ENCODE measurements at places on chromosomes 3 and 15. TPM values are rescaled to one million over a fixed set of nuclear protein-coding genes. Genes with fewer than 3 reads are reported as not detected.
A peak's percentile ranks its signal among the peaks of the same experiment; 100 is the strongest.

DNA sequence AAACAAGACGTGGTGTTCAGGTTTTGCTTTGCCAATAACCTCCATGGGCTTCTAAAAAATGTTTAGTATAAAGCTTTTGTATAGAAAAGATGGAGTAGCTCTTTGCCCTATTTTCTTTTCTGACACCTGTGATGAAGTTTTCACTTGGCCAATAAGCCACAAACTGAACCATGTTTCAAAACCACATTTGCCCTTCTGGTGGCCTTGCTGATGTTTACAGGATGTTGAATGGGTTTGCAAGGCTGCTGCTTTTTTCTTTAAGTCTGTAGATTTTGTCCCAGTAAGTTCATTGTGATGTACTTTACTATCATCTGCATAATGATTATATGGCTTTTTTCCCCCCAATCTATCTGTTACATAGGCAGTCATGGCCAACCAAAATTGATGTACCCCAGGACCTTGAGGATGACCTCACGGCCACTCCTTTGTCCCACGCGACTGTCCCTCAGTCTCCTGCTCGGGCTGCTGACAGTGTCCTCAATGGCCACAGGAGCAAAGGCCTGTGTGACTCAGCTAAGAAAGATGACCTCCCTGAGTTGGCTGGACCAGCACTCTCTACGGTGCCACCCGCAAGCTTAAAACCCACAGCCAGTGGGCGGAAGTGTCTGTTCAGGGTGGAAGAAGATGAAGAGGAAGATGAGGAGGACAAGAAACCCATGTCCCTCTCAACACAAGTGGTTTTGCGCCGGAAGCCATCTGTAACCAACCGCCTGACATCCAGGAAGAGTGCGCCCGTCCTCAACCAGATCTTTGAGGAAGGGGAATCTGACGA is 60.8 kb downstream of the SNRK start:
- H3K36me3 ChIP-seq, result peaks cover 66% of the 10 kb centered on the region
- no peak for DNase-seq
- H3K4me1 ChIP-seq, result peaks cover 2% of the 10 kb centered on the region
- H3K27me3 ChIP-seq, result no peaks in the 10 kb centered on the region
- H3K4me3 ChIP-seq, result no peak overlapping the region

GRCh38 chr3:28476764-28477163 is 128.1 kb upstream of the AZI2 start:
- no peaks in the 10 kb centered on the region for H3K27me3 ChIP-seq
- H3K27ac ChIP-seq, result no peak overlapping the region
- no peak for DNase-seq
- no peaks in the 10 kb centered on the region for H3K36me3 ChIP-seq
- no peaks in the 10 kb centered on the region for H3K4me1 ChIP-seq

DNA sequence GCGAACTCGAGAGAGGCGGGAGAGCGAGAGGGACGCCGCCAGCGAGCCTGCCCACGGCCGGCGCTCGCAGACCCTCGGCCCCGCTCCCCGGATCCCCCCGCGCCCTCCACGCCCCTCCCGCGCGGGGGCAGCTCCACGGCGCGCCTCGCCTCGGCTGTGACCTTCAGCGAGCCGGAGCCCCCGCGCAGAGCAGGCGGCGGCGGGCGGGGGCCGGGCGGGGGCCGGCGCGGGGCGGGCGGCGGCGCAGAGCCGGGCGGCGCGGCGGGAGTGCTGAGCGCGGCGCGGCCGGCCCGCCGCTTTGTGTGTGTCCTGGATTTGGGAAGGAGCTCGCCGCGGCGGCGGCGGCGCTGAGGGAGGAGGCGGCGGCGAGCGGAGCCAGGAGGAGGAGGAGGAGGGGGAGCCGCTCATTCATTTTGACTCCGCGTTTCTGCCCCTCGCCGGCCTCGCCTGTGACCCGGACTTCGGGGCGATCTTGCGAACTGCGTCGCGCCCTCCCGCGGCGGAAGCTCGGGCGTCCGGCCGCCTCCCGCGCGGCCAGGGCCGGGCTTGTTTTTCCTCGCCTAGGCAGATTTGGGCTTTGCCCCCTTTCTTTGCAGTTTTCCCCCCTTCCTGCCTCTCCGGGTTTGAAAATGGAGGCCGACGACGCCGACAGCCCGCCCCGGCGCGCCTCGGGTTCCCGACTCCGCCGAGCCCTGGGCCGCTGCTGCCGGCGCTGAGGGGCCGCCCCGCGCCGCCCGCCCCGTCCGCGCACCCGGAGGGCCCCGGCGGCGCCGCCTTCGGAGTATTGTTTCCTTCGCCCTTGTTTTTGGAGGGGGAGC is 524 bp downstream of the IGF1R start:
- H3K36me3 ChIP-seq, result no peaks in the 10 kb centered on the region
- H3K27ac ChIP-seq, result peak overlapping the region; percentile 90
- peak overlapping the region; percentile 87 for H3K4me3 ChIP-seq
- no peaks in the 10 kb centered on the region for H3K4me1 ChIP-seq
- H3K27me3 ChIP-seq, result no peaks in the 10 kb centered on the region

- no peak overlapping the region for H3K4me3 ChIP-seq
- no peak for DNase-seq
- H3K27me3 ChIP-seq, result no peaks in the 10 kb centered on the region
- H3K36me3 ChIP-seq, result no peaks in the 10 kb centered on the region
- no peak overlapping the region for H3K27ac ChIP-seq
These were observed 81.9 kb upstream of the PLXNA1 start for GRCh38 chr3:126900859-126901540.

DNA sequence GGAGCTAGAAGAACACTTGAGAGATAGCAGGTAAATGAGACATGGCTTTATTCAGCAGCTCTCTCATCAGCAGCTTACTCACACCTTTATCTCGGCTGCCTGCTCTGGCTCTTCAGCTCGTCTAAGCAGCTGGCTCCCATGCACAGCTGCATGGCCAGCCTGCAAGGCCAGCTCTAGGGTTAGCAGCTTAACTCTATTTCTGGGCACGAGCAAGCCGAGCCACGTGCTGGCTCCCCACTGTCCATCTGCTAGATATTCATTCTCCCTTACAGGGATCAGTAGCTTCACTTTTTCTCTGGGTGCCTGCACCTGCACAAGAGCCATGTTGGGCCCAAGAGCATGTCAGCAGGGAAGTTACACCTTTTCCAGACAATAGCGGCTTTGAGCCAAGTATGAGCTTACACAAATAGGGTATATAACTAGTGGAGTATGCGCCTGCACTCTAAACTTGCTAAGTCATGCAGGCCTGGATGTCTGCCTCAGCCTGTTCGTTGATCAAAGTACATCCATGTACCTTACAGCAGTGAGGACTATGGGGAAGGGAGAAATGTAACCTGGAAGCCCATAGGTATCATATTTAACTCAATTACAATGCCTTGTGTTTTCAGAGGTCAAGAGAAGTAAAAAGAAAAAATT is 174.9 kb upstream of the SNTN start:
- H3K36me3 ChIP-seq, result no peaks in the 10 kb centered on the region
- no peak for DNase-seq
- no peaks in the 10 kb centered on the region for H3K4me1 ChIP-seq
- no peaks in the 10 kb centered on the region for H3K27me3 ChIP-seq

DNA sequence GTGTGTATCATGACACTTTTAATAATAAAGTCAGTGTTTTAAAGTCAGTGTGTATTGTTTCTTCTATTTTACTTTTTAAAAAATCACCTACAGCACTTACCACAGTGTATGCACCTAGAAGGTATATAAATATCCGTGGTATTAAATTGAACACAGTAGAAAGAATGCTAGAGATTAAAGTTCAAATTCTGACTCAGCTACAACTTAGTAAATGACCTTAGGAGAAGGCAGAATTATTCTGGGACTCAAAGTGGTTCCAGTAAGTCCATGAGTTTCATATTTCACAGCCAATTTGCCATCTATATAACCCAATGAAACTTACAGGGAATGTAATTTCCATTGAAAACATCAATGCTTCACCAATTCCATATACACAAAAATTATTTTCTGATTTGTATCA is 52.7 kb upstream of the MAP4 start:
- H3K4me3 ChIP-seq, result no peak overlapping the region
- H3K4me1 ChIP-seq, result peaks cover 6% of the 10 kb centered on the region
- no peak for DNase-seq
- H3K36me3 ChIP-seq, result no peaks in the 10 kb centered on the region
- peak overlapping the region; percentile 18 for H3K27ac ChIP-seq

- H3K27ac ChIP-seq, result no peak overlapping the region
- no peak for DNase-seq
- H3K36me3 ChIP-seq, result no peaks in the 10 kb centered on the region
- no peaks in the 10 kb centered on the region for H3K27me3 ChIP-seq
- H3K4me1 ChIP-seq, result no peaks in the 10 kb centered on the region
These were observed 21.2 kb downstream of the GPR156 start for GRCh38 chr3:120263792-120264191.

ADAMTS7 gene
- total RNA-seq, result 3.1 TPM

GNAT1 gene
- total RNA-seq, result not detected

GRCh38 chr15:73584699-73585420 is 48.3 kb downstream of the NPTN start:
- no peak overlapping the region for H3K27ac ChIP-seq
- H3K36me3 ChIP-seq, result peaks cover 24% of the 10 kb centered on the region
- no peaks in the 10 kb centered on the region for H3K27me3 ChIP-seq
- no peak for DNase-seq
- H3K4me1 ChIP-seq, result no peaks in the 10 kb centered on the region

SENP8 gene
- 4.8 TPM for total RNA-seq

DNA sequence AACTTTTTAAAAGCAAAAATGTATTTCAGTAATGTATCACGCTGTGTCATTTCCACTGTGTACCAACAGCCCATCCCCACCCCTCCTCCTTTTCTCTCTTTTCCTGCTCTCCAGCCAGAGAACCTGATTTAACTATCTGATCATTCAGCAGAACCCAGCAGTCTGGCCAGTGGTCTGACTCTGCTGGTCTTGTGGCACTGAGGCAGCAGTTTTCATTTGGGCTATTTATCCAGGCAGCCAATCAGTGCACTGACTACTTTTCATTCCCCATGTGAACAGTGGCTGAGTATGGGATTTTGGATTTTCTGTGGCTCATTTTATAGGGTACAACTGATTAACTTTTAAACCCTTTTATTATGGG is 56.3 kb downstream of the GPR171 start:
- no peaks in the 10 kb centered on the region for H3K36me3 ChIP-seq
- no peak for DNase-seq
- no peaks in the 10 kb centered on the region for H3K27me3 ChIP-seq
- H3K4me3 ChIP-seq, result no peak overlapping the region

DNA sequence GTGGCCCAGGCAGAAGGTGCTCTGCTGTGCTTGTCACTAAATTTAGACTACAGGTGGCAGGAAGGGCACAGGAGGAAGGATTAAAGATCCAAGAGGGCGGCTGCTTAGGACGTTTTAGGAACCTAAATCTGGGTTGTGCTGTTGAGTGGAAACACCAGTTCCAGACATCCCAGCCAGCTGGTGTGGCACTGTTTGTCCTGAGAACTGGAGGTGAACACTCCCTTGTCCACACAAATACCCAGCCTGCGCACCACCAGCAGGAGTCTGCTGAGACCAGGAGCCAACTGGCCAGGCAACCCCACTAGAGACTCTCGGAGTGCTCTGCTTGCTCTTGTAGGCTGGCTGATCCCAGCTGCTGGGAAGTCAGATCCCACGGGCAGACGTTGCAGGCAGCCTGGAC is 30.3 kb upstream of the UACA start:
- H3K4me1 ChIP-seq, result no peaks in the 10 kb centered on the region
- DNase-seq, result no peak
- no peak overlapping the region for H3K27ac ChIP-seq
- no peak overlapping the region for H3K4me3 ChIP-seq
- no peaks in the 10 kb centered on the region for H3K36me3 ChIP-seq

FRMD5 gene
- 0.41 TPM for total RNA-seq

DNA sequence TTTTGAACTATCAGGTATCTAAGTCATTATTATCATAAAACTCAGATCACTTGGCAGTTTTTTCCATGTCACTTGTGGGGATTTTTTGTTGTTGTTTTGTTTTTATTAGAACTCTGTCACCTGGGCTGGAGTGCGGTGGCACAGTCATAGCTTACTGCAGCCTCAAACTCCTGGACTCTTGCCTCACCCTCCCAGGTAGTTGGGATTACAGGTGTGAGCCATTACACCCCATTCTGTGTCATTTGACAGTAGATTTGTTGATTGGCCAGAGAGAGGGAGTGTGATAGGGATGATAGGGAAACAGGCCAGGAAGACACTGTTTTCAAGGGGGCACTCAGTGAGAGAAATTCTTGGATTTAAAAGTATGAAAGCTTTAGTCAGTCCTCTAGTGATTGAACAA is 54.7 kb upstream of the SCAANT1 start:
- peaks cover 23% of the 10 kb centered on the region for H3K4me1 ChIP-seq
- no peaks in the 10 kb centered on the region for H3K36me3 ChIP-seq
- no peaks in the 10 kb centered on the region for H3K27me3 ChIP-seq
- peak overlapping the region; percentile 35 for H3K27ac ChIP-seq
- peak overlapping the region; percentile 20 for H3K4me3 ChIP-seq

LDHAL6B gene
- not detected for total RNA-seq

- H3K36me3 ChIP-seq, result no peaks in the 10 kb centered on the region
- H3K4me1 ChIP-seq, result no peaks in the 10 kb centered on the region
- H3K27me3 ChIP-seq, result no peaks in the 10 kb centered on the region
- H3K4me3 ChIP-seq, result no peak overlapping the region
- no peak for DNase-seq
- H3K27ac ChIP-seq, result no peak overlapping the region
These were observed 8.8 kb upstream of the TTBK2 start for GRCh38 chr15:42929306-42929848.

BOC gene
- total RNA-seq, result 22.2 TPM
